ENCODE measurements at places on chromosomes 7 and 10.
A peak's percentile ranks its signal among the peaks of the same experiment; 100 is the strongest.

- DNase-seq, result no peak
Observed at GRCh38 chr7:42624471-42624870, 287.4 kb downstream of the C7orf25 start.

DNA sequence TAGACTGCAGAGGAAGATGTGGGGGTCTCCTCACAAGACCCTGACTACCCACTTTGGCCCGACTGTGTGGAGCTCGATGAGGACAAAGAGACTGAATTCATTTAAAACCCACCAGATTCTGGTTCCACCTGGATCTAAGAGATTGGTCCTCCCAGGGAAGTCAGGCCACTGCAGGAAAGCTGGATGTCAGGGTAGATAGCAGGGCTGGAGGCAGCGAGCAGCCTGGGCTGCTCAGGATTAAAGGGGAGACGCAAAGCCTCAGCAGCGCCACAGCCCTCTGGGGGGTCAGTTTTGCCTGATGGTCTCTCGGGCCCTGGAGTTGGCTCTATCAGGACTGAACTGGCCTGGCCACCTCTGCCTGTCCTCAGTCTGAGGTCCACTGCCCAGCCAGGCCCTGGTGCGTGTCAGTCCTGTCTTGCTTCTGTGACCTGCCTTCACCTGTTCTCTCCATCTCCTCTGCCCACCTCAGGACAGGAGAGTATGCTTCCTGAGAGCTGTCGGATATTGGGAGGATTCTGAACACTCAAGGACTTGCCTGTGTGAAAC lies 12.2 kb upstream of the KLRG2 start:
- DNase-seq, result no peak

DNA sequence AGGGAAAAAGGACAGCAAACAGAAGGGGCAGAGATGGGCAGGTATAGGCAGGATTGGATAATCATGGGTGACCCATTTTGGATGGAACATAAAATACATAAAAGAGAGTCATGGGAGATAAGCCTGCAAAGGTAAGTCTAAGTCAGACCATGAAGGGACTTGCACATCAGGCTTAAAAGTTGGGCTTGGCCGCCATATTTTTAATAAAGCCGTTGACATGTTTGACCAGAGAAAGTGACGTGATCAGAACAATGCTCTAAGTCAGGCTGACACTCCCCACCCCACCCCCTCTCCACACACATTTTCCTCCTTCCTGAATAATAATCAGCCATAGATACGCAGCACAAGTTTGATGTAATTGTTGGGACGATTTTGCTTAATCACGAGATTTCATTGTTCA lies 54.0 kb downstream of the MRPL32 start:
- DNase-seq, result no peak

DNA sequence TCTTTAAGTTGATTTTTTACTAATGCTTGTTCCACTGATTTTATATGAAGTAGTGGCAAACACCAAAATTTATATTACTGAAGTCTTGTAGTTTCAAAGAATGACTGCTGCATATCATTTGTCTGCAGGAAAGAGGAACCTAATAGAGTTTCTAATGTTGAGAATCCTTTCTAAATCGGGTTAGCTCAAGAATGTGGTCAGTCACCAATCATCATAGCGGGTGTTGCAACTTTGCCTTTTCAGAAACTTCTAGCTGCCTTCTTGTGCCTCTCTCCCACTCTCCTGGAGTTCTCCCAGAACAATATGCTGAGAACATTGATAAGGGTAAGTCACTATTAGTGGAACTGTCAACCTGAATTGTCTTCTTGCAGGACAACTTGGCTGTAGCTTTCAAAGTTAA lies 524.8 kb upstream of the SORCS1 start:
- no peak for DNase-seq

DNA sequence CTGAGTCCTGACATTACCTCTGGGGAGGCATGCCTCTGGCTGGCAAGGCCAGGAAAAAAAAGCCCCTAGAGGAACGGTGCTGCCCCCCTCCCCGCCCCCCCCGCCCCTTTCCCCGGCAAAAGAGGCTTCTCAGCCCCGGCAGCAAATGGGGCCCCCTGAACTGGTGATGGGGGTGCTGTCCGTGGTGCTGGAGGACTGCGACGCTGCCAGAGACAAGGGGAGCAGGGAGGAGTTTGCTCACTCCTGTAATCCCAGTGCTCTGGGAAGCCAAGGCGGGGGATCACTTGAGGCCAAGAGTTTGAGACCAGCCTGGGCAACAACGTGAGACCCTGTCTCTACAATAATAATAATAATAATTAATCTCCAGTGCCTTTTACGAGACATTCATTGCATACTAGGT lies 23.7 kb downstream of the SRRM3 start:
- DNase-seq, result peak; percentile 20

GRCh38 chr10:52652431-52653262 lies 119.9 kb downstream of the MBL2 start:
- DNase-seq, result no peak

DNA sequence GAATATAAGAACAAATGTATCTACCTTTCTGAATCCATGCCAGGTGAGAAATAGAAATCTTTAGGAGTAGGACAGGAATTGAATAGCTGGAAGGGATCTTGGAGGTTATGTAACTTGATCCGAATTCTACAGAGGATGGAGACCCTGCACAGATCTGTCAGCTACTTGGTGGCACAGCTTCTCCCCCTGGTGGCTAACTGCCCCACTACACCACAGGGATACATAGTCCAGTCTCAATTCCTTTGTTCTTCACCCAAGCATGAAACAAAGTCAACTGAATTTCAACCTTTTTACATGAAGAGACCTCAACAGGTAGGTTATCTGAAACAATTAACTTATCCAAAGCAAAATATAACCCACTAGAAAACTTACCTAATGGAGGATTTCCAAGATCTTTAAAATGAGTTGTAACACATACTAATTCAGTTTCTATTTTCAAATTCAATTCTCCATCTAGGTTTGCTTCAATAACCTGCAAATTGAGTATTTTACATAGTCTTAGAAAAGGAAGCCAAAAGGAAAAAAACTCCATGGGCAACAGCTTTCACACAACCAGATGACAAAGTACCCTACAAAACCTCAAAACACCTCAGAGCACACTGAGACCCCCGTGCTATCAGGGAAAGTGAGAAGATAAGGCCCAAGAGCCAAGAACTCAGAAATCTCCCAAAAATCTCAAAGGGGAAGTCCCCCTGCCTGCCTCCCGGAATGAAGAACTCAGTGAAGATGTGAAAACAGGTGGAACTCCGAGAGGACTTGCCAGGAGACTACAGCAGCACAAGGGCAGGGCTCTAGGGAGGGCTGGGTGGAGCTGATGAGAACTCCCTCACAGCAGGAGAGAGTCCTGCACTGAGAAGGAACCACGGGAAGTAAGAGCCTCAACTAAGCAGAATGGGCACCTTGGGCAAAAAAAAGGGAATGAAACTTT lies 10.3 kb downstream of the HUS1 start:
- peak; percentile 68 for DNase-seq

- DNase-seq, result no peak
Observed at GRCh38 chr7:130673066-130673465, 4.5 kb upstream of the COPG2 start.

DNA sequence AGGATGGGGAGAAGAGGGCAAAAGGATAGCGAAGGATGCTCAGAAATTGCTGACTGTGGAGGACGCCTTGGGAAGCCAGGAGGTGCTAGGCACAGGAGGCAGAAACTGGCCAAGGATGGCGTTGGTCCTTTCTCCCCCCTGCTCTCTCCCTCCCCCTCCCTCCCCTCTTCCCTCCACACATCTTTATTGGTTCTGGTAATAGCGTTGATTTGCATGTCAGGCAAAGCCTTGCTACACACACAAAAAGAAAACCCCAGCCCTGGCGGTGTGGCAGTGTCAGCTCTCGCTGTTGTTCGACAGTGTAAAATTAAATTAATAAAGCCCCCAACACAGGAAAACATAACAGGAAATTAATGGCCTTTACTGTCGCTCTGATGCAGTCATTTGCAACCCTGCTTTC lies 47.2 kb downstream of the PAX2 start:
- no peak for DNase-seq

- peak; percentile 52 for DNase-seq
Observed at GRCh38 chr10:30436191-30436611, 2.2 kb downstream of the MAP3K8 start.

DNA sequence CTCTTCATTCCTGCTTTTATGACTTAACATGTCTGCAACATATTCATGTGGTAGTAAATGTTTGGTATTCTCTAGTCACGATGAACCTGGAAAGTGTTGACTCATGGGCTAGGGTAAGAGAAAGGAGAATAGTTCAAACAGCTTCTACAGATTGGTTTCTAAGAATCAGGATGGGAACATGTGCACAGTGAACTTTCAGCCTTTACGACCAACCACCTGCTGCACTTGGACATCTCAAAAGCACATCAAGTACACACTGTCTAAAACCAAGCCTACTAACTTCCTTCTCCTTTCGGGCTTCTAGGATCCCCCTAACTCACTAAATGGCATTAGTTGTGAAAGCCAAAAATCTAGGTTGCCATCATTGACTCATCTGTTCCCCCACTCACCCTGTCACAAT lies 85.5 kb downstream of the CUL2 start:
- DNase-seq, result no peak

- no peak for DNase-seq
Observed at GRCh38 chr10:131982185-131982756, 548 bp upstream of the BNIP3 start.

DNA sequence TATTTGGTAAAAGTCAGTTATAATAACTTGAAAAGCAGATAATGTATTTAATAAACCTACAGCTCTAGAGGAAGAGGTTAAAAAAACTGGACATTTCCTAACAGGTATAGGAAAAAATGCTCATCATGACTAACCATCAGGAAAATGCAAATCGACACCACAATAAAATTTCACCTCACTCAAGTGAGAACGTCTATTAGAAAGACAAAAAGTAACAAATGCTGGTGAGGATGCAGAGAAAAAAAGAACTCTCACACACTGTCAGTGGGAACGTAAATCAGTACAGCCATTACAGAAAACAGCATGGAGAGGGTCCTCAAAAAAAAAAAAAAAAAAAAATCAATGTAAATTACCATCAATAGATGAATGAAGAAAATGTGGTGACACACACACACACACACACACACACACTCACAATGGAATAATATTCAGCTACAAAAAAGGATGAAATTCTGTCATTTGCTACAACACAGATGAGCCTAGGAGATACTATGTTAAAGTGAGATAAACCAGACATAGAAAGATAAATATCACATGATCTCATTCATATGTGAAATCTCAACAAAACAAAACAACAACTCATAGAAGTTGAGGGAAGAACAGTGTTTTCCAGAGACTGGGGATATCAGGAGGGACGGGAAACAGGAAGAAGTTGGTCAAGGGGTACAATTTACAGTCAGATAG lies 20.1 kb downstream of the EPC1 start:
- DNase-seq, result no peak

- no peak for DNase-seq
Observed at GRCh38 chr10:75033399-75034130, 77.9 kb upstream of the SAMD8 start.

- no peak for DNase-seq
Observed at GRCh38 chr10:125123476-125124114, 36.8 kb downstream of the CTBP2 start.

DNA sequence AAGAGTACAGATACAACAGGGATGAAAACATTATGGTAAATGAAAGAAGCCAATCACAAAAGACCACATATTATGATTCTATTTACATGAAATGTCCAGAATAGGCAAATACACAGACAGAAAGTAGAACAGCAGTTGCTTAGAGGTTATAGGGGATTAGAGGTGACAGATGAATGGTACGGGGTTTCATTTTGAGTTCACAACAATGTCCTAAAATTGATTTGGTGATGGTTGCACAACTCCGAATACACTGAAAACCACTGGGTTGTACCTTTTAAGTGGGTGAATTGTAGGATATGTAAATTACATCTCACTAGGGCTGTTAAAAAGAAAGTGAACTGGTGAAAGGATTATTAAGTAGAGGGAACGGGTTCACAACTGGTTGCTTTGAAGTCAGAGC lies 76.3 kb upstream of the MRLN start:
- peak; percentile 75 for DNase-seq

DNA sequence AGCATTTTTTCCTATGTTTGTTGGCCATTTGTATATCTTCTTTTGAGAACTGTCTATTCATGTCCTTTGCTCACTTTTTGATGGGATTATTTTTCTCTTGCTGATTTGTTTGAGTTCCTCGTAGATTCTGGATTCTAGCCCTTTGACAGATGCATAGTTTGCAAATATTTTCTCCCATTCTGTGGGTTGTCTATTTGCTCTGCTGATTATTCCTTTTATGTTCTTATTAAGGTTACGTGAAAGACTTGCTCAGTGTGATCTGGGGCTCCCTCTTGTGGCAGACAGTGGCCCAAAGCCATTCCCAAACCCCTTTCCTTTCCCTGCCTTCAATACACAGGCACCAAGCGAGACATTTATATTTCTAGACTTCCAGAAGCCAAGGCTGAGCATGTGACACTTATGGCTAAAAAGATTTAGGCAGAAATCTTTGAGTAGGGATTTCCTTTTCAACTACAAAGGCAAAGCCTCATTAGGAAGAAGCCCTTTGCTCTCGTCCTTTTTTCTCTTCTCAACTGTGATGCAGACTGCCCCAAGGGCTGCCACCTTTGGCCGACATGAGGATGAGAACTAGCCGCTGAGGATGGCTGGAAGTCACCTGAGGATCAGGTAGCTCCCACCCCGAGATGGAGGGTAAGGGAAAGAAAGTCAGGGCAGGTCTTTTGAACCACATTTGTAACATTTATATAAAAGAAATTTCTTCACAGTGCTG lies 23.6 kb downstream of the ST8SIA6 start:
- DNase-seq, result peak; percentile 62

GRCh38 chr10:77946084-77946483 lies 19.5 kb upstream of the DLG5 start:
- DNase-seq, result no peak

DNA sequence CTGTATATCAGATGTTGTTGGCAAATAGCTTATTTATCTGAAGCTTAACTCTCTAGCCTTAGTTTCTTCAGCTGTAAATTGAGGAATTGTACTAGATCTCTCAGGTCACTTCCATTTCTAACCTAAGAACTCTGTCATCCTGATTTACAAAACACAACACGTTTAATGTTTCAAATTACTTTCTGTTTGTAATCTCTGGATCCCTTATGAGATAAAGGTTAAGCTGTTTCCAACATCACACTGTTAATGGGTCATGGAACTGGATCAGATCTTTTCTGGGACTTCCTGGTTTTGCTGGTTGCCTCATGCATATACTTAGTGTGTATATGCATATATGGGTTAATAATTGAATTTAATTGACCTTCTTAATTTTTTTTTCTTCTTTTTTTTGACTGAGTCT lies 9.9 kb downstream of the SAMD8 start:
- DNase-seq, result no peak

- no peak for DNase-seq
Observed at GRCh38 chr7:75740846-75741497, 2.2 kb upstream of the HIP1 start.

DNA sequence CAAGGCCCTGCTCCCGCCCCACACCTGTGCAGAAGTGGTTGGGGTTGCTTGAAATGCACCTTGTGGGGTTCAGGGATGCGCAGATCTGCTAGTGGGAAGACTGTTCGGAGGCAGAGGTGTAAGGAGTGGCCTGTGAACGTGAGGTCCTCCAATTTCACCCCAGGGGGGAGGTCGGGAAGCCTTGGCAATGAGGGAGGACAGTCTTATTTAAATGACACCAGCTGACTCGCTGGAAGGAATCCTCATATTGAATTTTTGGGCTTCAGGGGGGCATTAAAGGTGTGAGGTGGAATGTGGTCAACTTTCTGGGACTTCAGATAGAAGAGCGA lies 218.8 kb upstream of the CELF2 start:
- DNase-seq, result no peak

- DNase-seq, result no peak
Observed at GRCh38 chr7:11461946-11462345, 370.1 kb downstream of the THSD7A start.

GRCh38 chr10:6473901-6474370 lies 106.1 kb downstream of the PRKCQ start:
- peak; percentile 78 for DNase-seq
